ENCODE measurements at places on chromosomes 11 and 22. TPM values are rescaled to one million over a fixed set of nuclear protein-coding genes. Genes with fewer than 3 reads are reported as not detected.

Gene GLYAT
- not detected for total RNA-seq

Gene BIRC3
- 85.6 TPM for total RNA-seq

Gene PRODH
- 1.5 TPM for total RNA-seq

Gene OR51T1
- not detected for total RNA-seq

Gene APOL1
- total RNA-seq: 313 TPM

Gene ZNF74
- total RNA-seq: 11.1 TPM

Gene IGSF9B
- 10.2 TPM for total RNA-seq

Gene APOA1
- not detected for total RNA-seq

Gene UBQLNL
- total RNA-seq: 0.14 TPM

Gene CASP5
- total RNA-seq: not detected

Gene NTM
- not detected for total RNA-seq

Gene LDHAL6A
- total RNA-seq: not detected

Gene NRIP3
- total RNA-seq: 0.73 TPM

Gene C11orf42
- not detected for total RNA-seq

Gene CCDC116
- not detected for total RNA-seq

Gene LMO1
- not detected for total RNA-seq

Gene TRAF6
- 13.5 TPM for total RNA-seq

Gene RHOD
- total RNA-seq: 24.7 TPM

Gene ANO9
- 32.2 TPM for total RNA-seq

Gene EFCAB6
- 2.2 TPM for total RNA-seq

Gene YAP1
- 64.7 TPM for total RNA-seq

Gene MIAT
- total RNA-seq: 0.64 TPM

Gene DMC1
- total RNA-seq: 4.4 TPM

Data from Calu3 (cell line).